ENCODE measurements at places on chromosomes 4 and X. TPM values are rescaled to one million over a fixed set of nuclear protein-coding genes. Genes with fewer than 3 reads are reported as not detected.

DNA sequence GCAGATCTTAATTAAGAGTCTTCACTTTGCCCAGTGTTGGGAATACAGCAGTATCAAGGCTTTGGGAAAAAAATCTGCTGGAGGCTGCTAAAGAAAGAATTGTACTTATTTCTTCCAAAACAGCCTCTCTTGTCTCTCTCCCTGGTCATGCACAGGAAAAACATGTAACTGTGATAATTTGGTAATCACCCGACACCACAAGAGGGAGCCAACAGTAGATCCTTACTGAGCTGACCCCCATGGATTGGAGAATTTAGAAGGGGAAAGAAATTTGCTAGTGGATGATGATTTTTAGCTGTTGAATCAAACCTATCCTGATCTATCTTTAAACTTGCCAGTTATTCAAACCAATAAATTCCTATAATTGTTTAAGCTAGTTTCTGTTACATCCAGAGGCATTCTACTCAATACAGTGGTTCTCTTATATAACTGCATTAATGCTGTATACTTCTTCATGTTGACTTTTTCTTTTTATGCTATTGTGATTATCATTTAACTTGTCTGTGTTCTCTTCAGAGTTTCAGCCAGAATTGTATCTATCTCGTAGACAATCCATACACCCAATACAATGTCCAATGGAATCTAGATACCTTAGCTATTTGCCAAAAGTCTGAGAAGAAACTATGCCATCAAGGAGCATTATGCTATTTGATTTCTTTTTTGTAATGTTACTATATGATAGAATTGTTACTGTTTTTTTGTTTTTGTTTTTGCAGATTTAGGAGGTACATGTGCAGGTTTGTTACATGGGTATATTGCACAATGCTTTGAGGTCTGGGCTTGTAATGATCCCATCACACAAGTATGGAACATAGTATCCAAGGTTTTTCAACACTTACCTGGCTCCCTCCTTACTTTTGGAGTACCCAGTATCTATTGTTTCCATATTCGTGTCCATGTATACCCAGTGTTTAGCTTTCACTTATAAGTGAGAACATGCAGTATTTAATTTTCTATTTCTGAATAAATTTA, 31.3 kb upstream of the ARHGEF38 start:
- no peaks in the 10 kb centered on the region for H3K36me3 ChIP-seq
- DNase-seq = no peak
- H3K27me3 ChIP-seq = no peaks in the 10 kb centered on the region
- H3K27ac ChIP-seq = no peak overlapping the region

The TRAM1L1 gene
- 1.5 TPM for total RNA-seq

DNA sequence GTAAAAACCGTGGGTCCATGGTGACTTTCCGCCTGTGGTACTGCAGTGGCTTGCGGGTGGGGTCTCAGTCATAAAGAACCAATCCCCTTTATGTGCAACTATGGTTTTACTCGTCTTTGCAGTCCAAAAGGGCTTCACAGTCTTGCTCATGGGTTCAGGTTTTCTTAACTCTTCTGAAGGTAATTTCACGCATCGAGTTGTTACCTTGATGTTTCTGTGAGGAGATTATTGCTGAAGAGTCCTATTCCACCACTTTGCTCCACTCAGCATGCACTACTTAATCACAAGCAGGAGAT, 41.5 kb downstream of the F8 start:
- no peaks in the 10 kb centered on the region for H3K36me3 ChIP-seq
- no peaks in the 10 kb centered on the region for H3K4me1 ChIP-seq
- H3K4me3 ChIP-seq = peak overlapping the region; percentile 26

DNA sequence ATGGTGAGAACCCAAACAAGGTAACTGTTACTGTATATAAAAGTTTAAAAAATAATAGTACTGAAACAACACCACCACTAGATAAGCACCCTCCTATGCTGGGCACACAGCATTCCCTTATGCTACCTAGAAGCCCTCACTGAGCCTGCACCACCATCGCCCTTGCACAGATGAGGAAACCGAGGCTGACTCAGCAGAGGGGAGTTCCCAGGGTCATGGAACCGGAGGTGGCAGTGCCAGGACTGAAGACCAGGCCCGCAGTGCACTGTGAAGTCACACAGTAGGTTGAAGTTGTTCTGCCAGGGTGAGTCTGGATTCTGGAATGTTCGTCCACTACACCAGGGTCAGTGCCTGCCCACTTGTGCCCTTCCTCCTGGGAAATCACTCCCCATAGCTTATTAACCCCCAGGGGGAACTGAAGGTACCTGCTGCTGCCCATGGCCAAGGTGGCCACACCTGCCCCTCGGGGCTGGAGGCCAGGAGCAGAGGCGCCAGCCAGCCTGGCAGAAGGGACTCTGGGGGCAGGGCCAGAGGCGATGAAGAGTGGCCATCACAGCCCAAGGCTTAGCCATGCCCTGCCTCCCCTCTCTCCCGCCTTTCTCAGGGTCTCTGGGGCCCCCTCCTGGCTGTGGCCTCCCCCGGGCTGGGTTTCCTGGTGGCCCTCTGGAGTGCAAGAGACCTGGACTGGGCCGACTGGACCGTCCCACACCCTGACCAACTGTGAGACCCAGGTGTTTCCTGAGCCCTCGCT, 15.1 kb upstream of the ABLIM2 start:
- H3K27ac ChIP-seq = no peak overlapping the region
- H3K4me3 ChIP-seq = no peak overlapping the region
- H3K27me3 ChIP-seq = no peaks in the 10 kb centered on the region
- no peak for DNase-seq
- H3K4me1 ChIP-seq = no peaks in the 10 kb centered on the region

DNA sequence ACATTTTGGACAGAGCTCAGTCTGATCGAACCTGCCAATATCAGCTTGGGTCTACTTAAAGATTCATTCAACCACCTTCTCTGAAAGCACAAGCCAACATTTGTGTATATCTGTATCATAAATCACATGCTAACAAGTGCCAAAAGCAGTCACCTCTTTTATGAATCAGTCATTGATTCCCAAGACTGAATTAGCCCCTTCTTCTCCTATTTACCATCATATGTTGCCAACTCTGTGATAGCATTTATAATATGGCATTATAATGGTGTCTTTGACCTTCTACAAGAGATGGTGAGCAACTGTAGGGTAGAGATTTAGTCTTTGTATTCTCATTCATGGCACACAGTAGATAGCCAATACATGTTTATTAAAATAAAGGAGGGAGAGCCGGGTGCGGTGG, 61.4 kb downstream of the DDX53 start:
- no peaks in the 10 kb centered on the region for H3K27me3 ChIP-seq
- H3K4me3 ChIP-seq = no peak overlapping the region
- no peak overlapping the region for H3K27ac ChIP-seq
- no peaks in the 10 kb centered on the region for H3K4me1 ChIP-seq
- H3K36me3 ChIP-seq = no peaks in the 10 kb centered on the region

- no peaks in the 10 kb centered on the region for H3K4me1 ChIP-seq
- no peaks in the 10 kb centered on the region for H3K27me3 ChIP-seq
- DNase-seq = no peak
- no peaks in the 10 kb centered on the region for H3K36me3 ChIP-seq
Observed at GRCh38 chr4:48028696-48029095, 12.1 kb downstream of the NIPAL1 start.

The AMBN gene
- not detected for total RNA-seq

DNA sequence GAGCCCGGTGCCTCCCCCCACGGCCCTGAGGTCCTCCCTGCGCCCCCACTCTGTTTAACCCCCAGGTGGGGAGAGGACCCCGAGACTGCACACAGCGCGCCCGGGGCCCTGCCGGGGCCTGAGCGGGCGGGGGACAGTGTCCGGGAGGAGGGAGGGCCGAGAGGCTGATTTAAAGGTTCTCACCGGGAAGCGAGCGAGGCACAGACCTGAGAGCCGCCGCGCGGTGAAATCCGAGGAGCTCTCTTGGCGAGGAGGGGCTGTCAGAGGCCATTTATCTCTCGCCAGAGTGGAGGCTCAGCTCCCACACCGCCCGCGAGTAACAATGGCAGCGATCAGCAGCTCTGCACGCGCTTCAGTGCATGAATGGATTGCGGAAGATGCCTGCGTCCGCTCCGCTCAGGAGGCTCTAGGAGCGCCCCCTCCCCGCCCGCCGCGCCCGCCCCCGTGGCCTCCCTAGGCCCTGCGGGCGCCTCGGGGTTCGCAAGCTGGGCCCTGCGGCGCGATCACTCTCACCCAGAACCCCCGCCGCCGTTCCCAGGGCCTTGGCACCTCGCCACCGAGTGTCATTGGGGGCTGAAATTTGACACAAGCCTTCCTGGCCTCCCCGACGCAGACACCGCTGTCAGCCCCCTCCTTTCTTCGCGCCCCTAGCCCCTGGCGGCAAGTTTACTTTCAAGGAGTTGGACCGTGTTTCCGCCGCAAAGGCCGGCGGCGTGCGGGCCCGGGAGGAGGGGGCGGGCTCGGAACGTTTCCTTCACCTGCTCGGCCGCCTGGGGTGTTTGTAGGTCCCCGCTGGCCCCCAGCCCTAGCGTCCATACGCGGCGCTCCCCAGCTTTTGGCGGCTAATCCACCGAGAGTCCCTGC, 48.7 kb upstream of the BCOR start:
- no peak for DNase-seq
- H3K4me1 ChIP-seq = peaks cover 31% of the 10 kb centered on the region
- H3K36me3 ChIP-seq = no peaks in the 10 kb centered on the region
- no peaks in the 10 kb centered on the region for H3K27me3 ChIP-seq
- H3K27ac ChIP-seq = peak overlapping the region; percentile 3

DNA sequence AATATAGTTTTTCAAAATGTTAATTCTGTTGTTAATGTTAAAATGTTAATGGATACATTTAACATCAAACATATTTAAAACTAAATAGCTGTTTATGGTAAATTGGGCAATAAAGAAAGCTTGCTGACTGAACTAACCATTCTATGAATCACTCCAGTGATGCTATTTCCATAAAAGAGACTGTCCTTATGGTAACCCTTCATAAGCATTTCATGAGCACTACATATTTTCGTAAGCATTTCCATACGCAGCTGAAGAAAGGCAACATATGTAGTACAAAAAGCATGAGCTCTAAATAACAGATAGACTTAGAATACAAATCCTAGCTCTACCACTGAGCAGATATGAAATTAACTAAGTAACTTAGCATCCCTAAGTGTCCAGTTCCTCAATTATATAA, 188.9 kb downstream of the COL25A1 start:
- no peak overlapping the region for H3K4me3 ChIP-seq
- no peaks in the 10 kb centered on the region for H3K4me1 ChIP-seq
- H3K36me3 ChIP-seq = no peaks in the 10 kb centered on the region
- H3K27me3 ChIP-seq = no peaks in the 10 kb centered on the region

- H3K27ac ChIP-seq = no peak overlapping the region
- H3K4me1 ChIP-seq = no peaks in the 10 kb centered on the region
- no peak for DNase-seq
Observed at GRCh38 chrX:11059933-11060332, 51.2 kb upstream of the HCCS start.

The PHOX2B gene
- total RNA-seq = 0.49 TPM

DNA sequence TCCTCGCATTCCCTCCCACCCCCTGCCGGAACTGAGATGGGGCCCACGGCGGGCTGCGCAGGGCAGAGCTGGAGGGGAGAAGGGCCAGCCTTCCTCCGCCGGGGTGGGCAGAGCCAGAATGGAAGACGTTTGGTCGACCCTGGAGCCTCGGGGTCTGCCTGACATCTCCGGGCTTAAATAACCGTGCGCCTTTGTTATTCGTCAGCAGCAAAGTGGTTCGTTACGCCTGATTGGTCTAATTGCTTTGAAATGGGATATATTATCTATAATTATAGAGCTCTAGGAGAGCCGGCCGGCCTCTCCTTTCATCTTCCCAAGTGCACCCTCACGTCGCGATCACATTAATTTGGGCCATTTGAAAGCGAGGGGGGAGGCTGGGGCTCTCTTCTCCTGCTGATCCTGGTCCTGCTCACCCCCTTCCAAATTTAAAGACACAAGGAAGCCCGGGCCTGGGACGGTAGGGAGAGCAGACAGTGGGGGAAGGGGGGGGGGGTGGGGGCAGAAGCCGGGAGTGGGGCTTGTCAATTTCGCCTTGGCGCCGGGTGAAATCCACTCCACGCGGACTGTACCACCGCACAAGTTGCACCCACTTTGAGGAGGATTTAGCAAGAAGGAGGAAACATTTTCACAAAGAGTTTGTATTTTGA, 4.7 kb upstream of the MSX1 start:
- H3K4me1 ChIP-seq = peaks cover 41% of the 10 kb centered on the region
- H3K36me3 ChIP-seq = no peaks in the 10 kb centered on the region
- H3K27me3 ChIP-seq = peaks cover 5% of the 10 kb centered on the region
- DNase-seq = no peak
- H3K4me3 ChIP-seq = no peak overlapping the region

GRCh38 chrX:49040376-49040955, 2.7 kb downstream of the TFE3 start:
- peak overlapping the region; percentile 95 for H3K27ac ChIP-seq
- no peaks in the 10 kb centered on the region for H3K27me3 ChIP-seq
- H3K4me3 ChIP-seq = peak overlapping the region; percentile 83
- no peaks in the 10 kb centered on the region for H3K36me3 ChIP-seq

DNA sequence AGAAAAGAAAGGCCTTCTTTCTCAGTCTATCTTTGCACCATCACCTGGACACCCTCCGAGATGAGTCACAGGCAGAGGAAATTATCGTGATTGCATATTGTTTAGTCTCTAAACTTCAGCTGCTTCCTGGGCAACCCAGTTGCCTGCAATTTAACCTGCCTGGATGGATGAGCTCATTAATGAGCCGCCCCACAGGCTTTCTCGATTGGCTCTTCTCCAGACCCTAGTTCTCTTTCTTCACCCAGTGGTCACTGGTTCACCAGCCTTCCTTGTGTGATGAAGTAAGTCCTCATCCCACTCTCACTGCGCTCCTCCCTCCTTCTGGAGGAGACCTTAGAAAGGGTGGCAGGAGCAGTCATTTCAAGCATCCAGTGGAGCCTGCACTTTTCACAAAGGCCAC, 94.4 kb downstream of the SOWAHB start:
- H3K36me3 ChIP-seq = no peaks in the 10 kb centered on the region
- no peak overlapping the region for H3K4me3 ChIP-seq
- no peaks in the 10 kb centered on the region for H3K27me3 ChIP-seq
- no peak for DNase-seq
- H3K4me1 ChIP-seq = peaks cover 7% of the 10 kb centered on the region

DNA sequence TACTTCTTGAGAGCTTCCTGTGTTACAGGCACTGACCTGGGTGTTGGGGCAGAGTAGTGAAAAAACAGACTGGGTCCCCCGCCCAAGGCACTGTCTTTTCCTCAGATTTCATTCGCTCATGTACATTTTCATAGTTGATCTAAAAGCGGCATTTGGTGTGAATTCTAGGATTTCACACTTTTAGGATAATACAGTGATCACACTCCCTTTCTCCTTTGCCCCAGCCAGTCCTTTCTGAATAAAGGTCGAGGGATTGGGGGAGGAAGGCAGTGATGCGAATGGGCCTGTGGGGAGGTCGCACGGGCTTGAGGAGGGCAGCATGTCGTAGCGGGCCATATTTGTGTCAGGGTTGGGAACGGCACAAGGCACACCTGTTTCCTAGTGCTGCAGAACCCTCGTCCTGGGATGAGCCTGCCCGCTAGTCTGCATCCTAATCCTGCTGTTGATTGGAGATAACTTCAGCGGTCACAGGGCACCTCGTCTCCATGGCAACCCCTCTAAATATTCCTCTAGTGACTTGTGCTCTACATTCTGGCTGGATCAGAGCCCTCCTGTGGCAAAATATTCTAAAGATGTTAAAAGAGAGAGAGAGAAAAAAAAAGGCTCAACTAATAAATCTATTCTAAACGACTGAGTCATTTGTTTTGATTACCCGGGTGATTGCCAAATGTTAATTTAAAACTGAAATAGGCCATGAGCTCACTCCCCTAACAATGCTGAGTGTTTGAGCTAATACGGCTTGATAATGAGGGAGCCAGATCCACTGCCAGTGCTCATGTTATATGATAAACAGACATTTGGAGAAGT, 21.8 kb downstream of the FHL1 start:
- no peak for DNase-seq
- H3K27me3 ChIP-seq = no peaks in the 10 kb centered on the region
- H3K4me3 ChIP-seq = no peak overlapping the region
- peaks cover 18% of the 10 kb centered on the region for H3K4me1 ChIP-seq
- no peaks in the 10 kb centered on the region for H3K36me3 ChIP-seq

The SLC16A2 gene
- 6.9 TPM for total RNA-seq
